ENCODE measurements at places on chromosomes 5 and 9.

DNA sequence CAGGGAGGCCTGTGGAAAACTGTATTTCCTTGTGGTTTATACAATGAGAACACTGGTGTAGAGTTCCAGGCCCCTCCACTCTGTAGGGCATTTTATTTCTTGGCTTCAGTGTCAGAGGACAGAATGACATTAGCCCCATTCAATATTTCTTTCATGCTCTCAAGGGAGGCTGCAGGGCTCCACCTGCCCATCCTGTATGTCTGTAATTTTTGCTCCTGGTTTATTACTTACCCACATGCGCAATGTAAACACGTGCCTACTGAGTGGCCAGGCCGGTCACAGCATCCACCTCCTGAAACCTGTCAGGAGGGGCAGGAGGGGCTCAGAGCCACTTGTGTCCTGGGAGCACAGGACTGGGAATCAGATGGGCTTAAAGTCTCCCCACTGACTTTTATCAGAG lies 82.4 kb downstream of the GADD45G start:
- DNase-seq = no peak

DNA sequence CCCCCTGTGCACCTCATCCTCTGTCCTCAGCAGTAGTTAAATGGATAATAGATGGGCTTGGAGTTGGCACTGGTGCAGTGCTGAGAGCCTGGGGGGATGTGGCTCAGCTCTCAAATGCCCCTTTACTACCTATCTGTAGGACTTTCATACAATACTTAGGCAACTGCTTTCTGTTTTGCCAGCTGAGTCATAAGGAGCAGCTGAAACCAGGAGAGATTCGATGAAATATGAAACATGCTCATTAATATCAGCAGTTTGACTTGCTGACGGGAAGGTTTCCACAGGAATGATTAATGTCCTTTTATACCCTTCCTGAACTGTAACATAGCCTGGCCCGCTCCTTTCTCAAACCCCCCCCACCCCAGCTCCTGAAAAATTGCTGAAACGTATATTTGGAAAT lies 142.6 kb downstream of the SAXO1 start:
- DNase-seq = no peak

DNA sequence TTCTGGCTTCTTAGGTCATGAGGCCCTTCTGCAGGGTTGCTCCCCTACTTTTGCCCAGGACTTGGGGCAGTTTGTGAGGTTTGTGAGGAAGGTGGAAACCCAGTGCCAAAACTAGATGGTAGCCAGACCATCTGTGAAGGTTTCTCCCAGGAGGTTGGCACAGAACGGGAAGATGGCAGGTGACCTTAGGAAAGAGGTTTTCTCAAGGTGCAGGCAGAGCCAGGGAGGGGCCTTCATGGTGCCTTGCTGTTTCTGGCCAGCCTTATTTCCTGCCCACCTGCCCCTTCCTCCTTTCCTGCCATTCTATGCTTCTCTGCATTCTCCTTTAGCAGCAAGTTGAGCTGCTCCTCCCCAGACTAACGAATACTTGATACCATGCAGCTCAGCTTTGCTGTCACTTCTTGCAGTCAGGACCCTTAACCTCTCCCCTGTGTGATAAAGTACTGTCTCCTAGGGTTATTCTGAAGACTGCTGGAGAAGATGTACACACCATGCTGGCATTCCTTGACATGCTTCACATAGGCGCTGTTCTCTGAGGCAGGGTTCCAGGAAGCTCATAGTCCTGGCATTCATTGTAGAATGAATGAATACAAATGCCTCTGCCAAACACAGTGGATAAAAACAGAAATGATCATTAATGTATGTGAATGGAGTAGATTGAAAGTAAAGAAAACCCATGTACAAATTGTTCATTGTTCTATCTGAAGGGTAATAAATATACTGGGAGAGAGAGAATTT lies 154.3 kb downstream of the KDM4C start:
- no peak for DNase-seq

- DNase-seq = no peak
Observed at GRCh38 chr5:165620394-165620793, 2115.0 kb downstream of the MAT2B start.

- no peak for DNase-seq
Observed at GRCh38 chr5:82692826-82693225, 384.4 kb downstream of the TMEM167A start.

DNA sequence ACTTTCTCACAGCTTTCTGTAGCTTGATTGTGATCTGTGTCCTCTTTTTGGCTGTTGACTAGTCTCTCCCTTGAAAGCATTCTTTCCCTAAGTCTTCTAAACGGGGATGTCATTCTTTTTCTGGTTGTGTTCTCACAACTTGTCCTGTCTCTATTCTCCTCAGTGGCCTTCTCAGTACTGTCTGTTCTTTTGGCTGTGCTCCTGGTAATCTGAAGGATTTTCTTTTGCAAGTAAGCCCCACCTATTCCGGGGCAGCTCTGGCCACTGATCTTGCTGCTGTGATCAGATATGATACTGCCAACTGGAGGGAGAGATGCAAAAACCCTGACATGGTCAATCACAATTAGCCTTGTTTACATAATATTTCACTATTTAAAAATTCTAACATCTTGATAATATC lies 172.2 kb downstream of the CDC42SE2 start:
- no peak for DNase-seq

GRCh38 chr5:95220381-95220780 lies 64.5 kb downstream of the MCTP1 start:
- no peak for DNase-seq

DNA sequence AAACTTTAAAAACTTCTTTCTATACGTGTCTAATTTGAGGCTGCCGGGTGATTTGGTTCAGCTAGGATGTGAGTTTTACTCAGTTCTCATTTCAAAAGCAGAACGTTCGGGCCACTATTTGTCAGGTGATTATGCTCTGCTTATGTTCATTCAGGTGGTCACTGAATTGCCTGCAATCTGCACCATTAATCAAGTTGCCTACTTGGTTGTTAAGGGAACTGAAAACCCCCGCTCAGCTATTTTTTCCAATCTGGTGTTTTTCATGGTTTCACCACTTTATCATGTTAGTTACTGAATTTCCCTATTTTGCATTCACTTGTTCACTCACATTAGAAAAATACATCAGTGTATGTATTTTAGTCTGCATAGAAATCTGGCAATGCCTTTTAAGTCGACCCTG lies 523.0 kb downstream of the CSNK1G3 start:
- DNase-seq = no peak

DNA sequence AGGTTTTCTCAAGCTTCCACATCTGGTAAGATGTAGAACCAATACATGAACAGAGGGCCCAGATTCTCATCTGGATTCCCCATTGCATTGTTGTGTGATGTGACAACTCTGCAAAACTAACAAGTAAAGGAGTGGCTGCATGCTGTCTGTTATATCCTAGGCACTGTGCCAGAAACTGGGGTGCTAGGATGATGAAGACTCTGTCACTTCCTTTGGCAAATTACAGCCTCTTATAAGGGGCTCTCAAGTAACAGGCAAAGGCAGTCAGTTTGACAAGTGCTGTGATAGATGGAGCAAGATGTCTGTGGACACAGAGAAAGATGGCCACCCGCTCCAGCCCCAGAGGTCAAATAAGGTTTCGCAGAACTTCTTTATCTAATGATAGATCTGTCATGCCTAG lies 115.7 kb downstream of the PAPPA start:
- DNase-seq = no peak

GRCh38 chr5:152686931-152687330 lies 281.9 kb upstream of the NMUR2 start:
- DNase-seq = no peak

DNA sequence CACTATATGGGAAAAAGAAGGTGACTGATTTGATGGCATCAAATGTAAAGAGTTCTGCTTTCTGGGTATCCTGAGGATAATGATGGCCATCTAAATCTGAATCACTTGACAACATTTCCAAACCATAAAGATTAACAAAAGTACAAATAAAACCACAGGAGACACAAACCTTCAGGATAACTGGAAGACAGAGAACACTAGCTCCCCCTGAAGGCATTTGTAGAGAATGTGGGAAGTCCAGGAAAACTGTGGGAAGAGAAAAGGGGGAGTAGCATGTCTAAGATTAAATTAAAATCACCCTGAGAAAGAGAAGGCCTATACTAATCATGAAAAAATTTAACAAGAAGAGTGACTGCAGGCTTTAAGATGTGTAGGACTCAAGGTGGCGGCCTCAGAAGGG lies 116.2 kb downstream of the PRELID2 start:
- DNase-seq = no peak

- DNase-seq = no peak
Observed at GRCh38 chr9:106843371-106843770, 19.6 kb upstream of the ZNF462 start.

GRCh38 chr9:115261656-115262081 lies 143.7 kb upstream of the TNC start:
- DNase-seq = no peak

GRCh38 chr5:78025540-78025939 lies 249.4 kb upstream of the TBCA start:
- no peak for DNase-seq

GRCh38 chr5:95801532-95801931 lies 21.0 kb downstream of the GLRX start:
- no peak for DNase-seq

- DNase-seq = no peak
Observed at GRCh38 chr9:12997009-12997408, 222.2 kb downstream of the LURAP1L start.

DNA sequence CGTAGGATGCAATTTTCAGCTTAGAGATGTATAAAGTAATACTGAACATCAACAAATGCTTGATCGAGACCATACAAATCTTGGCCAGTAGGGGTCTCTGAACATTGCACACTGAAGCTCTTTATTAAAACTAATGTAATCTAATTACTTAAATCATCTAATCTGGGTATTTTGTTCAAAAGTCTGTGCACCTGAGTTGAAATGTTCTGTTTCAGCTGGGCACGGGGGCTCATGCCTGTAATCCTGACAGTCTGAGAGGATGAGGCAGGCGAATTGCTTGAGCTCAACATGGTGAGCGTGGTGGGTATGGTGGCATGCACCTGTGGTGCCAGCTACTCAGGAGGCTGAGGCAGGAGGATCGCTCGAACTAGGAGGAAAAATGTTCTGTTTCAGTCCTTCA lies 41.0 kb downstream of the ESM1 start:
- DNase-seq = peak; percentile 35

DNA sequence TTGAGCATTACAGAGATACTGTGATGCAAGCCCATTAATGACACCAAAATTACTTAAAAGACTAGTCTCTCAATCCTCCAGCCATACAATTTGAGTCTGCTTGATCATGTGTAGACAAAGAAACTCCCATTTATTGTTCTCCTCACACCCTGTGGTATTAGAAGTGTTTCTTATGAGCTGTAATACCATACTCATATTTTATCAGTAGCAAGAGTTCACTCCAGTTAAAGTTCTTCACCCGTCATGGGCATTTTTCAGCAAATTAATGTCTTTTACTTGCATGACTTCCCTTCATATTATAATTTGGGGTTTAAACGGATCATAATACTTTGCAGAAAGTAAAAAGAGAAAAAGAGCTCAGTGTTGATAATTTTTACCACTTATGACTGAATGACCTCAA lies 242.9 kb downstream of the BNC2 start:
- DNase-seq = no peak

DNA sequence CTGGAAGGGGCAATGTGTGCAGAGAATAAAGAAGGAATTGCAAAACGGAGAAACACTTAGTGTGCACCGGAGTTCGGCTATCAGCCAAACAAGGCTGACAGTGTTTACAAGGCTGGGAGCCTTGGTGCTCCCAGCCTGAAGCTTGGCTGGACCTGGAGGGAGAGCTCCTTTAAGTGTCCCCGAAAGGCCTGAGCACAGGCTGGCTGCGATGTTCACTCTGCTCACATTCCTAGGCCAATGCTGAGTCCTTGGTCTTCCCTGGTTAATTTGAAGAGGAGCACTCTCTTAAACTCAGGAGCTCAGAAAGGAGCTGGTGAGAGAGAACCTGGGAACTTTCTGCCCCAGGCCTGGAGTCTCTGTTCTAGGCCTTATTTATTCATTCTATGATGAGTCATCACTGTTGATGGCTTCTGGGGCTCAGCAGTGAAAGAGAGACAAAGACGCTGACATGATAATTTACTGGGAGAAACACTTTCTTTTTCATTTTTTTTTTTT lies 88.6 kb upstream of the MYO10 start:
- no peak for DNase-seq

DNA sequence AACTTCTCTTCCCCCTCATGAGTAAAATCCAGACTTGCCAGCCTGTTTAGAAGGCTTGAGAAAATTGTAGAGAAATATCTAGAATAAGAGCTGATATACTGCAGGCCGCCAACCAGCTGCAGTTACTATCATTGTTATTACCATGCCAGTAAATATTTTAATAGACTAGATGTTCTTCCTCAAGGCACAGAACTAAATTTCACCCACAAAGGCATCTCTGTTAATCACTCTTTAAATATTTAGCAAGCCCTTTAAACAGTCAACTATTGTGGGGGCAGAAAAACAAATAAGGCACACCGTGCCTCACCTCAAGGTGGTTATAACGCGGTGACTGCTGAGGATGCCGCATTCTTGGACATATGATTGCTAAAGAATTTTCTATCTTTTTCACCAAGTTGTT lies 147.0 kb downstream of the SPOCK1 start:
- no peak for DNase-seq

DNA sequence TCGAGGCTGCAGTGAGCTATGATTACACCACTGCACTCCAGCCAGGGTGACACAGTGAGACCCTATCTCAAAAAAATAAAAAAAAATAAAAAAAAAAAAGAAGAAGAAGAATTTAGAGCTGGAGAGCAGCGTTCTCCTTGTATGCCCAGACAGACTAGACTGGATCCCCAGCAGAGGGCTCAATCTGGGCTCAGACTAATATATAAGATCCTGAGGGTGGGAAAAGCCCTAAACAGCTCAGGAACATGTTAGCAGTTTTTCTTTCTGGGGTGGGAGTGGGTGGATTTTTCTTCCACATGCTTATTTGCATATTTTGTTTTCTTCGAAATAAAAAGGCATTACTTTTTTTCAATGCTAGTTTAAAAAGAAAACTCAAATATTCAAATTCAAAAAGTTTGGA lies 904 bp upstream of the BSPRY start:
- no peak for DNase-seq

DNA sequence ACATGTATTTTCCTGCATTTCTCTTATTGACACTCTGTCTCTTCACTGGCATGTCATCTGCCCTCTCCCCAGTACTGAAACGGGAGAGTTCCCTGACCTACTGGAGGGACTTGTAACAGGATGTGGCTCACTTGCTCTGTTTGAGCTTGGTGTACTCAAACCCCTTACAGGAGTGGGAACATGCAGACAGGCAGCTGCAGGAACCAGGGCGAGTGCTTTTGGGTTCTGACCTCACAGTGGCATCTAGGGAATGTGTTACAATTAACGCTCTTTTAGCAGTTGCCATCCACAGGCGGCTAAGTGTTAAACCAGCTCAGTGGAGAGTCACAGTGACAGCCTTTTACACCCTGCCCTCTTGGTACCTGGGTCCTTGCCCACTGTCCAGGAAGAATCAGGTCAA lies 300.3 kb upstream of the GRAMD2B start:
- DNase-seq = no peak

GRCh38 chr5:111704452-111705085 lies 52.4 kb downstream of the NREP start:
- no peak for DNase-seq

GRCh38 chr9:74630228-74630627 lies 133.1 kb downstream of the RORB start:
- no peak for DNase-seq

Measured in activated CD4-positive, alpha-beta T cell treated with anti-CD3 and anti-CD28 coated beads, Interleukin-2, amount 50 U/mL, for 24 hours (primary cell).